Myocyte (in vitro differentiated cells): ENCODE measurements at places on chromosomes 3 and 15. TPM values are rescaled to one million over a fixed set of nuclear protein-coding genes. Genes with fewer than 3 reads are reported as not detected.

The CYP8B1 gene
- not detected in 2 replicates for total RNA-seq

The LSMEM2 gene
- 0.47 and 2.7 TPM in 2 replicates for total RNA-seq

The RNU5B-1 gene
- not detected in 2 replicates for total RNA-seq

The CYP1A2 gene
- not detected in 2 replicates for total RNA-seq
